ENCODE measurements at places on chromosomes 12 and 14.

- peak; percentile 62 for DNase-seq
Observed at GRCh38 chr12:7907009-7907408, 29.0 kb downstream of the SLC2A3 start.

GRCh38 chr14:77007183-77007974 is 21.1 kb downstream of the IRF2BPL start:
- no peak for DNase-seq

- DNase-seq, result peak; percentile 5
Observed at GRCh38 chr12:131608740-131609690, 101.9 kb upstream of the SFSWAP start.

DNA sequence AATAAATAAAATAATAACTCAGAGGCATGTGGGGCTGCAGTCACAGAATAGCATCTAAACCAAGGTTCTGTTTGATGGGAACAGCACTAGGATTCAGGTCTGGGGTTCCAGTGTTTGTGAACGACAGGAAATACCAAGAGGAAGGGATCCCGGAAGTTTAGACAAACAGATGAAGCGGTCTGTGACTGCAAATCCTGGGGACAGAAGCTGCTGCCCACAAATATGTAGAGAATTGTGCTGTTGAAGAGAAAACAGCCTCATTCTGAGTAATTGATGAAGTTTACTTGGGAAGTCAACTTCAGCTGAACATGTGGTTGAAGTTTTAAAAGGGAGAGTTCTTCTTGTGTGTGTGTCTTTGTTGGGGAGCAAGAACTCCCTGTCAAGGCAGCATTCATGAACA is 98.4 kb upstream of the TBX5 start:
- DNase-seq, result no peak
